ENCODE measurements at places on chromosomes 3 and 15. TPM values are rescaled to one million over a fixed set of nuclear protein-coding genes. Genes with fewer than 3 reads are reported as not detected.

SEC61A1 gene
- polyA plus RNA-seq, result 175 TPM

ATP2B2 gene
- polyA plus RNA-seq, result 1.1 TPM

KATNBL1 gene
- polyA plus RNA-seq, result 90.2 TPM

PLSCR5 gene
- not detected for polyA plus RNA-seq

EPHB3 gene
- polyA plus RNA-seq, result 27.6 TPM

NPAP1 gene
- 2.1 TPM for polyA plus RNA-seq

VILL gene
- polyA plus RNA-seq, result 9.9 TPM

AHSG gene
- 0.62 TPM for polyA plus RNA-seq

CHRD gene
- polyA plus RNA-seq, result 10.6 TPM
